Activated CD4-positive, alpha-beta T cell treated with anti-CD3 and anti-CD28 coated beads, Interleukin-2, amount 50 U/mL, for 16 hours (primary cell): ENCODE measurements at places on chromosomes 5 and 9.

GRCh38 chr5:172733131-172733973, 37.6 kb downstream of the DUSP1 start:
- no peak for DNase-seq

DNA sequence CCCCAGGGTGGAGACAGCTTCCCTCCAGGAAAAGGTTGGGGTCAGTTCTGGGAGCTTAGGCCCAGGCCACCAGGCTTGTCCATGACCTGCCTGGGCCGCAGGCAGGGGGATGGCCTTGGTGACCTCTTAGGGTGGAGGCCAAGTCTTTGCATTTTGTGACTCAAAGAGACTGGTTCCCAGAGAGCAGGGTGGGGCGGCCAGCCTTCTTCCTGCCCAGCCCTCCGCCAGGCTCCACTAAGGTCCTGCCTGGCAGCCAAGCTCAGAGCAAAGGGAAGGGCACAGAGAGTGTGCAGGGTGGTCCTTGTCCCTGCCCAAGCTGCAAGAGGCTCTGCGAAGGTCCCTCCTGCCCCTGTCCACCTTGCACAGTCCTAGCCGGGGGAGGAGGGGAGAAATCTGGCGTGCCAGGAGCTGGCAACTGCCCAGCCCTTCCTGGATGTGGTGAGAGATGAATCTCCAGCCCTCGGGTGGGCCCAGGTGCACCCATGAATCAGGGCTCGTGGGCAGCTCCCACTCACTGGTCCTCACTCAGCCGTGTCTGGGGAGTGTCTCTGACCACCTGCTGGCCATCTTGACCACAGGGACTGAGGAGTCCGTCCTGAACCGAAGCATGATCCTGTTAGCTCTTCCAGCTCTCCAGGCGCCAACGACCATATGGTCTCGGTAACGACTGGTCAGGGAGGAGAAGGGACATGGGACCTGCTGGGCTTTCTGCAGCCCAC, 2.3 kb upstream of the PTGDS start:
- DNase-seq: no peak

GRCh38 chr9:91154686-91155085, 207.0 kb downstream of the AUH start:
- no peak for DNase-seq

DNA sequence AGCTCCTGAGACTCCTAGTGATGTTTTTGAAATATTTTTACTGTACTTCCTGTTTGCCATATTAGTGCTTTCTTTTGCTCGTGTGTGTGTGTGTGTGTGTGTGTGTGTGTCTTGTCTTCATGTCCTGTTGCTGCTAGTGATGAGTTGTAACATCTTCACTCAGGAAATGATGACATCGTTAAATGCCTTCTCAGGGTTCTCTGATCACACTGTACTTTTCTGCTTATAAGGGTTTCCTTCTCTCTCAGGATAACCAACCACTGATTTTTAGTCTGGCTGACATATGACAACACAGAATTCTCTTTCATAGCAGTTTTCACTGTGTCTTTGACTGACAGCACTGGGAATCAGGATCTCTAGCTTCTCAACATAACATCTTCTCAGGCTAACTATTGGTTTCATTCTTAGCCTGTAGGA, 16.1 kb downstream of the SV2C start:
- DNase-seq: peak; percentile 66

GRCh38 chr5:111743988-111744387, 13.0 kb downstream of the NREP start:
- no peak for DNase-seq

GRCh38 chr5:4921929-4922328, 218.2 kb upstream of the ADAMTS16 start:
- DNase-seq: no peak

DNA sequence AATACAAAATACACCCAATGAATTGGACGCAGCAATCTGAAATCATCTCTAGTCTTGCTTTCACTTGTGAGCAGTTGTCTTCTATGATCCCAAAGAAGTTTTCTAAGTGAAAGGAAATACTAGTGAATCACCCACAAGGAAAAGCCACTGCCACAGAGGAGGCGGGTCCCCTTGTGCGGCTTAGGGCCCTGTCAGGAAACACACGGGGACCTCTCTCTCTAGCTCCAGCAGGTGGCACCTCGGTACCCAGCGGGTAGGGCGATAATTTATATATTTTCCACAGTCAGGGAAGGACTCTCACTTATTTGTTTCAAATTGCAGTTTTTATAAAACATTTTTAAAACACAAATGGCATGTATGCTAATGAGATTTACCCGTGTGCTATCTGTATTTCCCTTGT, 417.1 kb downstream of the KDM4C start:
- no peak for DNase-seq

DNA sequence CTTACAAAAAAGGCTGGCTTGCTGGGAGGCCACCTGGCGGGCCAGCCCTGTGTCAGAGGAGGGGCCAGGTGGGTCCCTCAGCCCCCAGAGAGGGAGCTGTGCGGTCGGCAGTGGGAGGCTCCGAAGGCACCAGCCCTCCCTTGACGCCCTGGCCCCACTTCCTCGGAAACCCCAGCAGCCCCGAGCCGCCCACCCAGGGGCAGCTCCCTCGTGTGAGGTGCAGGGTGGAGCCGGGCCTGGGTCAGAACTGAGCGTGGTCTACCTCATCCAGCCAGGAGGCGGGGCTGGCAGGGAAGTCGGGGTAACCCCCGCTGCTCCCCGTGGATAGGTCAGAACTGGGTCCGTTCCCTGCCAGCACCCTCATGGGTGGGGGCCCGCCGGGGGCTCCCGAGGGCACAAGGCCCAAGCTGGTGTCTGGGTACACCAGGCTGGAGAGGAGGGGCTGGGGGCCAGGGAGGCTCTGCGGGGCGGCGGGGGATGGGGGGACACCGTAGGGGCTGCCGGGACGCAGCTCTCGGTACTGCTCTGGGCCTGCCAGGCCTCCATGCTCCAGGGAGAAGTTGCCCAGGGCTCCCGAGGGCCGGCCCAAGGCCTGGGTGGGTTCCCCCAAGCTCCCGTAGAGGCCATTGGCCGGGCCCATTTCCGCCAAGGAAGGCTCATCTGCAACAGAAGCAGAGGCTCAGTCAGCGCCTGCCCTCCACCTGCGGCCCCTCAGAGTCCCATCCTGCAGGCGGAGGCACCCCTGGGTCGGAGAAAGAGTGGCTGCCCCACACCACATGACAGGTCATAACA, 7.6 kb downstream of the LHX3 start:
- no peak for DNase-seq

DNA sequence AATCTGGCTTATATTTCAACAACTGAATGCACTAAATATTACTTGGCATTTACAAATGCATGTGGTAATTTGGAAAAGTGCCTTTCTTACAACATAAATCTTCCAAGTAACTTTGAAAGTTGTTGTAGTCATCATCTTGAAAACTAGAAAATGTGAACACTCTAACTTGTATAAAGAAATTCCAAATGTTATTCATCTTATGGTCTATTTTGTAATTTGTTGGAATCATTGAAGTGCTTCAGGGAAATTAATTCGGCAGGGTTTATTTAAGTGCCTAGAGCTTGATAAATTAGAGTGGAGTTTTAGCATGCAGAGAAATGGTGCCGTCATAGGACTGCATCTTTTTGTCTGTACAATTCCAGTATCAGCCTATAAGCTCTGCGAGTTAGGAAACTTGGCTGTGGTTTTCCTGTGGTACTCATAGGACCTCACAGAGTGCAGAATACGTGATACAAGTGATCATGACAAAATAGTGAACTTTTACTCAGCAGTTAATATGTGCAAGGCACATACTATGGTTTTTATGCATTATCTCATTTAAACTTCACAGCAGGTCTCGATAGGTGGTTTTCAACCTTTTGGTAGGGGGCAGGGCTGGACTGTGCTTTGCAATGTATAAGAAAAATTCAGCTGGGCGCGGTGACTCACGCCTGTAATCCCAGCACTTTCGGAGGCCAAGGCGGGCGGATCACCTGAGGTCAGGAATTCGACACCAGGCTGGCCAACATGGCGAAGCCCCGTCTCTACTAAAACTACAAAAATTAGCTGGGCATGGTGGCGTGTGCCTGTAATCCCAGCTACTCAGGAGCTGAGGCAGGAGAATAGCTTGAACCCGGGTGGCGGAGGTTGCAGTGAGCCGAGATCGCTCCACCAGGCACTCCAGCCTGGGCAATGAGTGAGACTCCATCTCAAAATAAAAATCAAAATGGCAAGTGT, 79.6 kb downstream of the RAI14 start:
- no peak for DNase-seq

GRCh38 chr5:57311251-57311650, 137.4 kb downstream of the GPBP1 start:
- no peak for DNase-seq

- no peak for DNase-seq
Measured at GRCh38 chr5:135436951-135437418, 10.2 kb downstream of the DCANP1 start.

- DNase-seq: no peak
Measured at GRCh38 chr5:76319673-76320072, 83.4 kb upstream of the IQGAP2 start.

GRCh38 chr5:93649234-93649900, 66.3 kb downstream of the NR2F1 start:
- DNase-seq: no peak

DNA sequence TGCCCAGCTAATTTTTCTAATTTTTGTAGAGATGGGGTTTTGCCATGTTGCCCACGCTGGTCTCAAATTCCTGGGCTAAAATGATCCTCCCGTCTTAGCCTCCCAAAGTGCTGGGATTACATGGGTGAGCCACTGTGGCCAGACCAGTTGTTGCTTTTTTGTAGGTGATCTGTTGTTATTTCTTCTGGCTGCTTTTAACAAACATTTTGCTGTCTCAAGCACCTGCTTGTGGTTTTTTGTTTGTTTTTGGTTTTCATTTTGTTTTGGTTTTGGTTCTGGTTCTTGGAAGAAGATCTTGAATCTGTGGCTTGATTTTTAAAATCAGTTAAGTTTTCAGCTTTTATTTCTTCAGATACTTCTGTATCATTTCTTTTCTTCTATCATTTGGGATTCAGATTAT, 21.1 kb downstream of the ERCC6L2 start:
- no peak for DNase-seq

- peak; percentile 47 for DNase-seq
Measured at GRCh38 chr5:95022967-95023695, 261.8 kb downstream of the MCTP1 start.

- no peak for DNase-seq
Measured at GRCh38 chr5:81021486-81021885, 61.3 kb downstream of the RASGRF2 start.

- DNase-seq: no peak
Measured at GRCh38 chr9:35010351-35010958, 20.9 kb downstream of the DNAJB5 start.

- DNase-seq: no peak
Measured at GRCh38 chr5:113249206-113249605, 185.6 kb downstream of the TSSK1B start.

DNA sequence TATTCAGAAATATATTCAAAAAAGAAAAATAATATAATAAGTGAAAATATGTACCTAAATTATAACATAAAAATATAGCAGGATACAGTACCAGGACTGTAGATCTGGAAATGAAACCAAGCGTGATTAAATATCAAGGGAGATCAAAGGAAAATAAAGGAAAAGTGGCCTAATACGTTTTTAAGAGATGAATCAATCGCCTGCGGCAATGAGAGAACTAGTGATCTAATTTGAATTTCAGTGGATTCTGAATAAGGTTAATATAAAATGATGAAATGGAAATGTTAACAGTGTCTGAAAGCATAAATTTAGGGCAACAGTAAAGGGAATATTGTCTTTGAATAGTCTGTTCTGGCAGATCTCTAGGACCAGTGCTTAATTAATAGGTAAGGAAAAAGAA, 1761.9 kb upstream of the ACO1 start:
- DNase-seq: no peak

DNA sequence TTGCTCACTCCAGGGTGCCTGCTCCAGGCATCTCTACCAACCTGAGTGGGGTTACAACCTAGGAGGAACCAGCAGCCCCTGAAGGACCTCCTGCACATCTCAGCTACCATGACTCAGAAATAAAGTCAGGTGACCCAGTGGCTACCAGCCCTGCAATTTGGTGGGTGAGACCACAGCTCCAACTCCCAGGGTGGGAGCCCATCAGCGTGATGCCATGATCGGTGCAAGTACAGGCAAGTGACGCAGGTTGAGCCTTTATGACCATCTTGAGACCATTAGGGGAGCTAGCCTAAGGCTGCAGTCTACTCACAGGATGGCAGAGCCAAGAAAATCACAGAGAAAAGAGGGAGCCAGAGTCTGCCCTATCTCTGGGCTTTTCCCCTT, 8.6 kb downstream of the SEPTIN8 start:
- DNase-seq: no peak
